NCI-H2081 treated with DMSO at 0.1 percent for 48 hours (cell line): ENCODE measurements at places on chromosomes 5 and 9.

DNA sequence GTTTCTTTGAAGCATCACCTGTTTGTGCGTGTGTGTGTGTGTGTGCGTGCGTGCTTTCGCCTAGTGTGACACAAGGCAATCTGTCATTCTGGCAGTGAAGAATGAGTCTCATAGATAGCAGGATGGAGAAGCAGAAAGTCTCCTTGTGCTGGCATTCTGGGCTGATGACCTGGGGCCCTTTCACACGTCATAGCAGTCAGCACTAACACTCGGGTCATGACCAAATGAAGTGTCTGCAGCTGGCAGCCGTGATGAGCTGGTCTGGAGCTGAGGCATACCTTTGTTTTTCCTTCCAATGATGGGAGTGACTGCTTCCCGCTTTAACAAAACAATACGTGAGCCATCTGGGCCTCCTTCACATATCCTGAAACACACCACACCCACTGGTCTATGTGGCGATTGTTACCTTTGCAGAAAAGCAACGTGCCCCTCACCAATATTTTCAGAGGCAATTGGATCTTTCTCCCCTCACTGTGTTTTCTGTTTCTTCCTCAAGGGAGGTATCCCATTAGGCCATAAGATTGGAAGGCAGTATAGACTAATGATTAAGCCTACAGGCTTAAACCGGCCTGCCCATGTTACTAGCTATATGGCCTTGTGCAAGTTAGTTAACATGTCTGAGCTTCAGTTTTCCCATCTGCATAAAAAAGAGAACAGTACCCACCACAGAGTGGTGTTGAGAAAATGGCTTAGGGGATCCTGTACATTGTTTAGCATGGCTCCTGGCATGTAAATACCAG lies 88.8 kb downstream of the SREK1 start:
- DNase-seq: no peak

DNA sequence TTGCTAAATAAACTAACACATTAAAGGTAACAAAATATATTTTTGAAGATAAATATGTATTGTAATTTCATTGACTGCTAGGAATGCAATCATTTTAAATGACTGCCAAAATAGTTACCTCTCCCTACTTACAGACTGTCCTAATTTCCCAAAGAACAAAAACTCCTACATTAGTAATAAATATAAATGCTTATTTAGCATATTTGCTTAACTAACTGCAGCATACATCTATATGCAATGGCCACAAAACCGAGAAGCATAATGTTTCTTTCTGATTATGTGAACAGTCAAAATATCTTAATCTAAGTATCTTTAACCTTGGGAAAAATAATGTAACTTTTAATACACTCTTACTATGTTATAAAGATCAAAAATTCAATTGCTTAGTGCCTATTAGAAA lies 431.7 kb downstream of the HCN1 start:
- no peak for DNase-seq

GRCh38 chr5:126119887-126120442 lies 303.2 kb upstream of the GRAMD2B start:
- DNase-seq: no peak

GRCh38 chr9:129987047-129987446 lies 55.9 kb downstream of the FNBP1 start:
- DNase-seq: no peak

GRCh38 chr9:121569266-121569648 lies 69.6 kb upstream of the GGTA1 start:
- DNase-seq: no peak

- DNase-seq: no peak
These were observed 237.7 kb upstream of the KLF4 start for GRCh38 chr9:107727086-107727780.

DNA sequence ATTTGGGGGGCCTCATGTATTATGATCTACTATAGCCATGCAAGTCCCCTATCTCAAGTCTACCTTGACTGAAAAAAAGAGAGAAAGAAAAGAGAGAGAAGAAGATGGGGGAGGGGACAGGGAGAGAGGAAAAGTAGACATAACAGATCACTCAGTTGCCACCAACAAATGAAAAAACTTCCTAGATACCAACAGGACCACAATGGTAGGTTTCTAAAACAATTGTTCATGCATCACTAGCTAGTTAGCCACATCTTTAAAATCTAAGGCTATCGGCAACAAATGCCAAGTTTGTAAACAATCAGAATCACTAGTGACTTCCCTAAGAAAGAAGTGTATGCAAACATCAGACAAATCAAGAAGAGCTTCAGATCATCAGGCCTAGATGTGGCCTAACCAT lies 328.2 kb downstream of the BNC2 start:
- no peak for DNase-seq

- no peak for DNase-seq
These were observed 7.0 kb downstream of the DOLK start for GRCh38 chr9:128940271-128940921.

- no peak for DNase-seq
These were observed 403.3 kb upstream of the PTPRD start for GRCh38 chr9:11016081-11016480.

DNA sequence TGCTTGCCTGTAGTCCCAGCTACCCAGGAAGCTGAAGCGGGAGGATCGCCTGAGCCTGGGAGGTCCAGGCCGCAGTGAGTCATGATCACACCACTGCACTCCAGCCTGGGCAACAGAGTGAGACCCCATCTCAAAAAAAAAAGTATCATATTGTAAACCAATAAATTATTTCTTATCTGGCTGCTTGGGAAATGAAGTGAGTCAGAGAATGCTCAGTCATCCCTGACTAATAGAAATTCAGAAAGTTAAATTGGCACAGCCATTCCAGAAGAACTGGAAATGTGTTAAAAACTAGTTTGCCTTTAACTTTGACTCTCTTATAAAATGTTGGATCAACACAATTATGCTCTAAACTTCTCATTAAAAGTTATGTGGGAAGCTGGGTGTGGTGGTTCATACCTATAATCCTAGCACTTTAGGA lies 9.8 kb upstream of the GNE start:
- DNase-seq: no peak

DNA sequence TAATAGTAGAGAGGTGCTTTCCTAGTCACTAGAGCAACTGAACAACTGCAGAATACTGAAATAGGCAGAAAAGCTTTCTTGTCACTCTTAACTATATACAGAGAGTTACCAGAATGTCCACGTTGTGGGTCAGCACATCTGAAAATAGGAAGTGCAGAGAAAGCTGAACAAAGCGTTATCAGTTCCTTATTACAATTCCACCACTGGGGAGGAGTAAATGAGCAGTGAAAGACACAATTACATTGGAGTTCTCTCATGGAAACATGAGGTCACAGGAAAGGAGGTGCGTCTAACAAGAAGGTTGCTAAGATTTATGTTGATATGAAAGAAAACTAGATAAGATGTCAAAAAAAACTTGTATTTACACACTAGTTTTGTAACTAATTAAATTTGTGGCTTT lies 461.9 kb upstream of the COX7C start:
- no peak for DNase-seq

GRCh38 chr9:93245437-93245970 lies 61.6 kb downstream of the WNK2 start:
- DNase-seq: no peak

DNA sequence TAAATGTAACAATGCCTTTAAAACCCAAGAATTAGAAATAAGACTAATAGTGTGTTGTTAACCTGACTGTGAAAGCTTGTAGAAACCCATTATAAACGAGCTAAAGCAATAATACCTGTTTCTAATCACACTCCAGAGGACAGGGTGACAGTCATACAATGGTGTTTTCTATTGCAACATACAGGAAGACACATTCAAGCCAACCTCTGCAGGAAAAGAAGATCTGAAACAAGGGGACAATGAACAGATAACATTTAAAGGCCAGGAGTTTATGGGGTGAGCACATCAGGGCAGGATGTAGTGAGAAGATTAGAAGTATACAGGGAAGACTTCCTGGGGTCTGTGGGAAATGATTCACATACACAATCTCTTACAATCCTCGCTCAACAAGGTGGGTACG lies 13.8 kb downstream of the BARHL1 start:
- no peak for DNase-seq
